ENCODE measurements at places on chromosomes 12 and 14.

DNA sequence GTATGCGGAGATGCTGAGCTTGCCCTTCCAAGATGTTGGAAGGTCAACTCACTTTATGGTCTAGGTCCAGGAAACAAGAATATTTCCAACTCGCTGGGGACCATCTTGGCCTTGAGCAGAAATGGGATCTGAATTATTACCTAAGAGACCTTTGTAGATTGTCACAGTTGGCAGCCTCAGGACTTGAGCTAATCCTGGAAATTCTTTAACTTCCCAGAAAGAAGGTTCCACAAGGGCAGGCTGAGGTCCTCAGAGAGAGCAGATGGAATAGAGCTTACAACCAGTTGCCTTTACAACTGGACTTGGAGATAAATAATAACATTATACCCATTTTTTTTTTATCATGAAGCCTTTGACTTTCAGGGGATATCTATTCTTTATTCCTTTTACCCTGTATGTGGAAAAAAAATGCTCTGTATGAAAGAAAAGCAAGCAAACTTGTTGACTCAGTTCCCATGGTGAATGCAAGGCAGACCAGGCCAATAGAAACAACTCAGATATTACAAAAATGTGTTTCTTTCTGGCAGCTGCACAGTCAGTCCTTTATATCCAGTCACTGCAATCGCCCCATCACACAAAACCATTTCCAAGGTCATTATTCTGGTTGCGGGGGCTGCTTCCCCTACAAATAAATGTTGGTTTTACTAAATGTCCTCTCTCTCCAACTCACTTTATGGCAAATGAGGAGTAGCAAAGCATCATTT lies 401.4 kb downstream of the ZFP36L1 start:
- DNase-seq: peak; percentile 71

DNA sequence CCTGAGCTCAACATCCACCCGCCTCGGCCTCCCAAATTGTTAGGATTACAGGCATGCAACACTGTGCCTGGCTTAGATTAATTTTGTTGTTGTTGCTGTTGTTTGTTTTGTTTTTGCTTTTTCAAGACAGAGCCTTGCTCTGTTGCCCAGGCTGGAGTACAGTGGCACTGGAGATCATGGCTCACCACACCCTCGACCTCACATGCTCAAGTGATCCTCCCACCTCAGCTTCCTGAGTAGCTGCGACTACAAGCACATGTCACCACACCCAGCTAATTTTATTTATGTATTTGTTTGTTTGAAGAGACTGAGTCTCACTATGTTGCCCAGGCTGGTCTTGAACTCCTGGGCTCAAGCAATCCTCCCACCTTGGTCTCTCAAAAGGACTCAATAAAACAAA lies 26.7 kb downstream of the CRY1 start:
- no peak for DNase-seq

- DNase-seq: no peak
Measured at GRCh38 chr14:97379091-97379531, 581.9 kb downstream of the VRK1 start.

- no peak for DNase-seq
Measured at GRCh38 chr12:70247653-70248199, 4.5 kb downstream of the CNOT2 start.

- DNase-seq: no peak
Measured at GRCh38 chr12:38543151-38543550, 226.6 kb downstream of the ALG10B start.

DNA sequence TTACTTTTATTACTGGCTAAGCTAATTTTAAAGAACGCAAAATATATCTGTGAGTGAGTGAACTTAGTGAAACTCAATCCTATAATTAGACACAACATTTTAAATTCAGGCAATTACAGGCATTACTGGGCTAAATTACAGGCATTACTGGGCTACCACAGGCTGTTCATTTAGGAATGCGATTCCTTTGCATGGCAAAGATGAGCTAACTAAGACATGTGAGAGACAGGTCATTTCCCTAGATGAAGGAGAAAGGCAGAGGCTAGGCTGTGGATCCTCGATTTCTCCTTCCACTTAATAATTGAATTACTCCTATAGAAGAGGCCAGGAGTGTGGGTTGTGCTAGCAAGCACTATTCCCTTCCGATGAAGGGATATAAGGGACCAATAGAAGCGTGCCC lies 429.4 kb upstream of the LMO3 start:
- no peak for DNase-seq

DNA sequence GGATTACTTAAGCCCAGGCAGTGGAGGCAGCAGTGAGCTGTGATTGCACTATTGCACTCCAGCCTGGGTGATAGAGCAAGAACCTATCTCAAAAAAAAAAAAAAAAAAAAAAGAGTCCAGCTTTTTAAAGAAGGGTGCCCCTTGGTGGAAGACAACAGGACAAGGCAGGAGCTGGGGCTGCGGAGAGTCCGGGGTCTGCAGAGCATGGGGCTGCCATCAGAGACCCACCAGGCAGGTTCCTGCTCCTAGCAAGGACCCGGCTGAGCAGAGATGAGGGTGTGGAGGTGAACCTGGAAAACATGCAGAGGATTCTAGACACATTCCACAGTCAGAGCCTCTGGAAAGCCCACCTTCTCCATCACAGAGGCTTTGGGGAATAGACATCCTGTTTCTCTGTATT lies 21.0 kb upstream of the CIPC start:
- DNase-seq: no peak

DNA sequence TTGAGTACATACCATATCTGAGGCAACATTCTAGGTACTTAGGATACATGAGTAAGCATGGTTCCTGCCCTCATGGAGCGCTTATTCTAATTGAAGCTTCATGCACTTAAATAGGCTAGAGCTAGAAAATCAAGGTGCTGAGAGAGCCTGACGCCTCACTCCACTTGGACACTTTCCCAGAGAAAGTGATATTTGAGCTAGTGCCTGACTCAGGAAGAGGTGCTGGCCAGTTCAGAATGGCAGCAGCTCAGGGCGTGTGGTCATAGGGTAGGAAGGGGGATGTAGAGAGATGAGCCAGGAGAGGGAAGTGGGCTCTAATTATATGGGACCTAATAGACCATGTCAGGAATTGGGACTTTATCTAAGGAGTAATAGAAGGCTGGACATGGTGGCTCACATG lies 33.3 kb downstream of the TULP3 start:
- no peak for DNase-seq

GRCh38 chr12:99049774-99050173 lies 404.7 kb downstream of the APAF1 start:
- peak; percentile 32 for DNase-seq

GRCh38 chr12:52073531-52074381 lies 4.0 kb downstream of the ATG101 start:
- DNase-seq: no peak

- DNase-seq: no peak
Measured at GRCh38 chr14:76686646-76687045, 74.6 kb upstream of the VASH1 start.

GRCh38 chr12:83361475-83361874 lies 674.8 kb downstream of the TMTC2 start:
- no peak for DNase-seq

- DNase-seq: no peak
Measured at GRCh38 chr14:105411985-105412770, 7.4 kb upstream of the MTA1 start.

GRCh38 chr12:116210131-116210530 lies 67.4 kb downstream of the MED13L start:
- DNase-seq: no peak

GRCh38 chr14:24974591-24975374 lies 75.2 kb downstream of the STXBP6 start:
- DNase-seq: no peak

DNA sequence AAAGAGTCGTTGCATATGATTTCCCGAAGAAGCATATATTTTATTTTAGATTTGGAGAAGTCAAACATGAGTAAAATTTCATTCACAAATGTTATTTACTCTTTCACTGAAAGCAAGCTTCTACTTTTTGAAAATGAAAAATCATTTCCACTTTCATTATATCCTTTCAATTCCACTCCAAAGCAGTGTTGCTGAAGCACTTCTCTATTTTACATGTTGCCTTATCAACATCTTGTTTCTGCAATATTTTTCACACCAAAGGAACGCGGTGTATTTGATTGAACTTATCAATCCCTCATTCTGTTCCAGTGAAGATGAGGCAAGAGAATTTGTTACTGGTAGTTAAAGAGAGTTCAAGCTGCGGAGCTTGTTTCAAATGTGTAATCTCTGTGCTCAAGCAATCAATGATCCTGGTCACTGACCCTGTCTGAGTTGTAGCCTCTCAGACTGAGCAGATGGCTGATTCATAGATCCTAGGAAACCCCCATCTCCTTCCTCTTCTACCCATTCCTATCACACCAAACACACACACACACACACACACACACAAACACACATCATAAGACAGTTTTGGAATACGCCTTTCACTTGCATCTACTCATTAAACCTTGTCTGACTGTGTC lies 236.2 kb upstream of the FLRT2 start:
- no peak for DNase-seq

DNA sequence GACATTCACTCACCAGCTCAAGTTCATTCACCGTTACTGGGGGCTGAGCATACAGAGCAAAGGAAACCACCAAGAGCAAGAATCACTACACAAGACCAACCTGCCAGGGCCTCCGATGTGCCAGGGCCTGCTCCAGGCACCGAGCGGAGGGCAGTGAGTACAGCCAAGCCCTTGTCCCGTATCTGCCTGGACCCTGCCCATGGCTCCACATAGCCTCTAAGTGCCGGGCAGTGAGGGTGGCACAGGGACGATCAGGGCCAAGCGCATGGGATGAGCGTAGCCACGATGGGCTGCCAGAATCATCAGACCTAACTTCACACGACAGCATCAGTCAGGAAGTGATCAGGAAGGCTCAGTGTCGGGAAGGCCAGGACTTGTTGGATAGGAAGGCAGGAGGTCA lies 199.6 kb downstream of the BCL11B start:
- no peak for DNase-seq

- no peak for DNase-seq
Measured at GRCh38 chr14:95703805-95704204, 10.1 kb downstream of the TCL1A start.

DNA sequence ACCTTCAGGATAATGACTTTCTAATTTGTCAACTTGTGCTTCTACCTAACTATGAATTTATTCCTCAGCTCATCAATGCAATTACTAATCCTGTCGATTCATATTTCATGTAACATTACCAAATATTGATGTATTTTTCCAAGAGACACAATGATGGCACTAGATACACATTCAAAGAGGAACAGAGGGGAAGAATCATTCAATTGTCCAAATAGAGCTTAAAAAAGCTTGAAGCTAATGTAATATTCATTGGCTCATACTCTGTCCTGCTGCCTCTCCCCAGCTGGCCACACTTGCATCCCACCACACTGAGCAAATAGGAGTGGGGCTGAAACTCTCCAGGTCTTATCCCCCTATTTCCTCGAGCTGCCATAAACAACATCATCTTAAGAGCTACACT lies 9.3 kb downstream of the TESPA1 start:
- DNase-seq: no peak

GRCh38 chr12:6684609-6685008 lies 4.6 kb downstream of the ZNF384 start:
- peak; percentile 34 for DNase-seq

- DNase-seq: no peak
Measured at GRCh38 chr14:26200687-26201086, 397.1 kb downstream of the NOVA1 start.

GRCh38 chr12:81039231-81039630 lies 38.6 kb upstream of the ACSS3 start:
- DNase-seq: no peak

GRCh38 chr12:53173085-53173715 lies 7.3 kb upstream of the ZNF740 start:
- DNase-seq: no peak

DNA sequence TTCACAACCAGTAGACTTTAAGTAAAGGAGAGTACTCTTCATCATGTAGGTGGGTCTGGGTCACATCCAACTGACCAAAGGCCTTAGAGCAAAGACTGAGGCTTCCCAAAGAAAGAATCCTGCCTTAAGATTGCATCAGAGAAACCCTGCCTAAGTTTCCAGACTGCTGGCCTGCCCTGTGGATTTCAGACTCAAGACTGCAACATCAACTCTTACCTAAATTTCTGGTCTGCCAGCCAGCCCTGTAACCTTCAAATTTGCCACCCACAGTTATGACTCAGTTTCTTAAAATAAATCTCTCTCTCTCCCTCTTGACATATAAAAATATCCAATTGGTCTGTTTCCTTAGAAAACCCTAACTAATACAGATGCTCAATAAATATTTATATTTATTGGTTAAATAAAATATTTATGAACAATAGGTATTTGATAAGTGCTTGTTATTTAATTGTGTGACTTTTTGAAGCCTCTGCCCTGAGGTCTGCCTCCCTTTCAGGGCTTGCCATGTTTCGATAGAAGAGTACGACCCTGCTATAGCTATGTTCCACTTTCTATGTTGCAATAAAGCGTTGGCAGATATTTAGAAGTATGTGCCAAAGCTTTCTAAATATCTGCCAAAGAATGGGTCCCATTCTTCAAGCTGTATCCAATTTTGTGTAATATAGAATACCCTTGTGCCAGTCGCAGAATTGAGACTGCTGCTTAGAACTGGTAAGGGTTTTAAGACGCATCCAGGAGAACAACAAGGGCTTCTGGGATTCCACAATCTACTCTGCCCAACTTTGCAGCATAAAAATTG lies 65.7 kb downstream of the TMEM30B start:
- no peak for DNase-seq

DNA sequence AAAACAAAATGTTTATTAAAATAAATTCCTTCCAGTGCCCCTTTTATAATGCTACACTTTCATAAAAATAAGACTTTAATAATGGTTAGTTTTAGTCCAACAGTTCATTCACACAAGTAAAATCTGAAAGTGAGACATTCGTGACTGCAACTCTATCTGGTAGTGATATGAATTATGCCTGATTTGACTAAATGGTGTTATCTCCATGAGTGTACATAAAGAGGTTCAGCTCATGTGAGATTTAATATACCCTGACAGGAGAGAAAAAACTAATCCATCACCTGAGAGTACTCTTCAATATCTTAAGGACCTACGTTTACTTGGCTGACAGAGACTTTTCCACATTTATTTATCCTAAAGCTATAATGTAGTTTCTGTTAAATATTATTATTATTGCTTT lies 34.0 kb downstream of the ERO1A start:
- no peak for DNase-seq

GRCh38 chr14:105249182-105250007 lies 1.1 kb downstream of the BTBD6 start:
- DNase-seq: peak; percentile 39

DNA sequence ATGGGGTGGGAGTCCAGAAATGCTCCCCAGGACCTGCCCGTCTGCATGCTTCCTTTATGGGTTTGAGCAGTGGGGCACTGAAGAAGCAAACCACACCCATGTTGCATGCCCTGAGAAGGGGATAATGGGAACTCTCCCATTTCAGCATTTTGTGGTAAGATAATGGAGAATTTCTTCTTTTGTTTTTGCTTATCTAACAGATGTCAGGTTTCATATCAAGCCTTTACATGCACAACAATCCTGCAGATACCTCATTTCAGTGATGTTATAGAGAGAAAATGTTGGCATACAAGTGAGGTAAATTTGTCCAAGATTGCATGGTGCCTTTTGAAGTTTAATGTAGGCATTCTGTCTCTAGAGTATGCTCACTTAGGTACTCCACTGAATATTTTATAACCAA lies 177.0 kb downstream of the ALX1 start:
- DNase-seq: no peak

GRCh38 chr12:74980510-74980909 lies 229.1 kb downstream of the KCNC2 start:
- DNase-seq: peak; percentile 9
